Muscle of leg (tissue), 16 donors: ENCODE measurements at places on chromosomes 6 and 20.

GRCh38 chr6:137743493-137743892 is 123.6 kb upstream of the TNFAIP3 start:
- DNase-seq, result no peak

- peak; percentile 35 for DNase-seq
These were observed 6.6 kb downstream of the APOBEC2 start for GRCh38 chr6:41059556-41059955.

GRCh38 chr6:108476847-108477430 is 83.8 kb upstream of the FOXO3 start:
- DNase-seq, result peak; percentile 61

- no peak for DNase-seq
These were observed 104.2 kb upstream of the STXBP5 start for GRCh38 chr6:147099974-147100373.

DNA sequence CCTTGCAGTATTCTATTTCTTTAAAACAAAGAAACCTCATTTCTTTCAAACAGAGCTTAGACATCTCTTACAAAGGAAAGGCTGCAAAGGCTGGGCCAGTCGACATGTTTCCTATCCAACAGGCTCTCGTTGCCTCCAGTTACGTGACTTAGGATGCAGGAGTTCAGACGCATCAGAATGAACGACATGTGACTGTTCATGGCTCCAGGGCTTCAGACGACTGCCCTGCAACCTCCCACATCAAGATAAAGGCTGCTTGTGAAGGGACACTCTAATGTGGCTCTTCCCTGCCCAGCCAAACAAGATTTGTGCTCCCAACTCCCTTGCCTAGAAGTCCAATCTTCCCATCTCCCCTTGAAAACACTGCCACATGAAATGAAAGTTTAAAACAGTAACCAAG is 14.3 kb upstream of the NEDD9 start:
- DNase-seq, result no peak

- no peak for DNase-seq
These were observed 85.0 kb upstream of the SMLR1 start for GRCh38 chr6:130742131-130742681.
